ENCODE measurements at places on chromosomes 1 and 21.

GRCh38 chr21:38177919-38178652 lies 78.7 kb upstream of the KCNJ15 start:
- no peak for DNase-seq

- DNase-seq: no peak
These were observed 235.2 kb downstream of the FGGY start for GRCh38 chr1:59532102-59532501.

DNA sequence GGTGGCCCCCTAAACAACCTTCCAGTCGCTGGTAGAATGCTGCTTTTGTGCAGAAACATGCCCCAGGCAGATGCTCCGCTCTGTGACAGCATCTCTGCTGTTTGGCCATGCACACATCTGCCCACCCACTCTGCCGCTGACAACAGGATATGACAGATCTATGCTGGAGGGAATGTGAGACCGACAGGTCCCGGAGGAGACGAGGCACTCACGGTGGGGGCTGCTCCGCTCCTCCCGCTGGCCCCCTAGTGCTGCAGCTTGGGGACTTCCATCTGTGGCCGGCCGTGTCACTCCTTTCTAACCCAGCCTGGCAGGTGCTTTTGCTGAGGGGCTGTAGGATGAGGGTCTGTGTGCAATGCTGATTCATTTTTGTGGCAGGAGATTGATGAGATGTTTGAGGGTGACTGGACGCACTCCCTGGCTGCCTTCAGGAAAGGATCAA lies 49.1 kb upstream of the DMRTB1 start:
- DNase-seq: peak; percentile 68

DNA sequence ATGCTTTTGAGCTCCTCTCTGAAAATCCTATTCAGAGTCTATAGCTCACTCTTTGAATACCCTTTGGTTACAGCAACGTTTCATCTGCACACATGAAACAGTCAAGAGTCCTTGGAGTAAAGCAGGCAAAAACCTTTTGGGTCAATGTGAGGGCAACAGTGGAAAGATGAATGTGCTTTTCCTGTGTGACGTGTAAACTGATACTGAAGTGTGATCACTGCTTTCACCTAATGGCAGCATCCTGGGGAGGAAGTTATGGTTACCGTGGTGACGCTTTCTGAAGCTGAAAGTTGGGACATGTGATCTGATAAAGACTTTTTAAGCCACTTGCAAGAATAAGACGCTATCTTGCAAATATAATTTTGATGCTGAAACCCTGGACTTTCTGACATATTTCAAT lies 160.0 kb downstream of the SEC16B start:
- DNase-seq: no peak

GRCh38 chr1:205670611-205671430 lies 9.5 kb downstream of the SLC45A3 start:
- no peak for DNase-seq

DNA sequence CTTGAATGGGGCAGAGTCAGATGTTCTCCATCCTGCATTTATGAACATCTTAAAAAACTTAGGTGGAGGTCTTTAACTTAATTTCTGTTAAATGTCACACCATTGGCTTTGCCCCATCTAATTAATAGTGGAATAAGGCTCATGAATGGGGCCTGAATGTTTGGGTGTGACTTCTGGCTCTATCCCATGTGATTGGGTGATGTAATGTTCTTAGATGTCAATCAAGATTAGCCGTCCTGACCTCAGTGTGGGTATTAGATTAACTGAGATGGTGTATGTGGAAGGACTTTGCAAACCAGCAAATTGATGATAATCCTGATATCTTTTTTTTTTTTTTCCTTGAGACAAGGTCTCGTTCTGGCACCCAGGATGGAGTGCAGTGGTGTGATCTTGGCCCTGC lies 38.1 kb downstream of the C1orf21 start:
- no peak for DNase-seq

GRCh38 chr21:14096172-14096571 lies 114.6 kb downstream of the LIPI start:
- DNase-seq: no peak

- no peak for DNase-seq
These were observed 66.2 kb upstream of the APOBEC4 start for GRCh38 chr1:183719289-183719688.

DNA sequence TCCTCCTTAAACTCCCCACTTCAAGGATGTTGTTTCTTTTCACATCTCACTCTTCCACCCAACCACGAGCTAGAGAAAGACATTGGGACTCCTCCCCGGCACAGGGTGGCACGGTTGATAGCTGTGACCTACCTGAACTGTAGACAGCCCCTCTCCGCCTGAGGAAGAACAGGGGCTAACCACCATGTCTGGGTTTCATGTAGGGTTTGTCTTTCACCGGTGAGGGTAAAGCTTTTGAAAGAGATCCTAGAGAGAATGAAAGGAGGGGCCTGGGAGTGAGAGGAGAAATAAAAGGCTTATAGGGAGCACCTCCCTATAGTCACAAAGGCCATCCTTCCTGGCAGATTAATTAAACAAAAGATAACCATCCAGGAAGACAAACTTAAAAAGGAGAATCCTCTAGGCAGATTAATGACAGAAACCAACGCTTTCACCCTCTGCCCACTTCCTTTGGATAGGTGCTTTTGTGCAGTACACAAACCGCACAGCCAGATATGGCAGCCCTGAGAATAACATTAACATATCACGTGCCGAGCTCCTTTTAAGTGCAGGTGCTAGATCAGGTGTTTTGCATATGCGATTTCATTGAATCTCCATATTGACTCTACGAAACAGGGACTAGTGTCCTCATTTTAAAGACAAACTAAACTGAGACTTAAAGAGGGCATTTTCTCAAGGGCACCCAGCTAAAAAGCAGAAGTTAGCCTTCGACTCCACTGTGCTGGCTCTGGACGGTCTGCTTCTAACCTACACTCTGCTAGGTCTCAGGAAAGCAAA lies 178.1 kb upstream of the RUNX1 start:
- DNase-seq: no peak

GRCh38 chr1:54887665-54888071 lies 673 bp upstream of the DHCR24 start:
- DNase-seq: no peak

- no peak for DNase-seq
These were observed 160.6 kb upstream of the CD34 start for GRCh38 chr1:208071435-208072031.

DNA sequence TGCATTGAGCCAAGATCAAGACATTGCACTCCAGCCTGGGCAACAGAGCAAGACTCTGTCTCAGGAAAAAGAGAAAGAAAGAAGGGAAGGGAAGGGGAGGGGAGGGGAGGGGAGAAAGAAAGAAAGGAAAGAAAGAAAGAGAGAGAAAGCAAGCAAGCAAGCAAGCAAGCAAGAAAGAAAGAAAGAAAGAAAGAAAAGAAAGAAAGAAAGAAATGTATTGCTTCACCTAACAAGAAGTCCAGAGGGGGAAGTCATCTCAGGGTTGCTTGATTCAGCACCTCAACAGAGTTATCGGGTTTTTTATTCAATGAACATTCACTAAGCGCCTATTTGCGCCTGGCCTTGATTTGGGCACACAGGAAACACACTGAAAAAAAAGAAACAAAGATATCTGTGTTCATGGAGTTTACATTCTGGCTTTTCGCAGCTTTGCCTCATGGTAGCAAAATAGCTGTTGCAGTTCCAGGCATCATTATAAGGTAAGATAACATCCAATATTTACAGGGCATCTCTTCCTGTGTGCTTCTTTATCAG lies 8.2 kb upstream of the RCSD1 start:
- DNase-seq: no peak

- no peak for DNase-seq
These were observed 73.0 kb downstream of the PTPRC start for GRCh38 chr1:198711837-198712236.

DNA sequence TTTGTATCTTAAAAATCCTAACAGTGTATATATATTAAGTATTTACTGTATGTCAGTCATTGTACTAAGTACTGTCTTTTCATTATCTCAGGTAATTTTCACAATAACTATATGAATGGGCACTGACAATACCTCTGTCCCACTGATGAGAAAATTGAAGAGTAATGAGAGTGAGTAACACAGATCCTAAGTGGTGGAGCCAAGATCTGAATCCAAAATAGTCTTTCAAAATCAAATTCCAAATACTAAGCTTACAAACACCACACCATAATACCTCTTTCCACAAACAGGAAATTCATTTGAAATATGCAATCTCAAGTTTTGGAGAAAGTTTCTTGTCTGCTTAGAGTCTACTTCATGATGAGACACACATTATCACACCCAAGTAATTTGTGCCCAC lies 105.9 kb upstream of the EDEM3 start:
- no peak for DNase-seq

GRCh38 chr1:209805875-209806760 lies at the start of gene IRF6:
IRF6 (minus strand) TSS chr1:209806142; CDS start chr1:209801413, 4,729 bp downstream.
- peak; percentile 55 for DNase-seq

- DNase-seq: no peak
These were observed 37.5 kb upstream of the PRDM2 start for GRCh38 chr1:13662493-13662892.

GRCh38 chr1:222923506-222923905 lies 108.7 kb downstream of the DISP1 start:
- DNase-seq: no peak

DNA sequence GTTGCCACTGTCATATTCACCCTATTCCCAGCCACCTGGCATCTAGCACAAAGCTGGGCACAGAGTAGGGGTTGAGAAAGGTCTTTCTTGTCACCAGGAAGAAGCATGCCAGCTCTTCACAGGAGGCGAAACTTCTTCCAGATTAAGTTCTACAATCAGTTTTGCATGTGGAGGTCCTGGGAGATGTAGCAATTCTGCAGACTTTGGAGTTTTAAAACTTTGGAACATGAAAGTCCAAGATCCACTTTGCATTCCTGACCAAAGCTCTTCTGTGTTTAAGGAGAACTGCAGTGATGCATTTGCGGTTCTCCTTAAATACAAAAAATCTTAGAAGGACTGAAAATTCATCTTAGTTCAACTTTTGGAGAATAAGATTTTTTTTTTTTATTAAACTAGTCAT lies 258.5 kb upstream of the USP24 start:
- no peak for DNase-seq

GRCh38 chr1:218558271-218558810 lies 213.2 kb downstream of the TGFB2 start:
- DNase-seq: no peak

- no peak for DNase-seq
These were observed 73.5 kb downstream of the CHODL start for GRCh38 chr21:18318156-18318555.

GRCh38 chr1:52532731-52533327 lies 20.1 kb downstream of the TUT4 start:
- no peak for DNase-seq
